ENCODE measurements at places on chromosomes 5 and 9.

GRCh38 chr5:94544875-94545547 lies 73.4 kb downstream of the KIAA0825 start:
- DNase-seq, result no peak

GRCh38 chr5:32713361-32713769 lies 2.2 kb downstream of the NPR3 start:
- DNase-seq, result peak; percentile 13

GRCh38 chr9:134724202-134724911 lies 82.8 kb downstream of the COL5A1 start:
- DNase-seq, result peak; percentile 46

GRCh38 chr5:129945028-129945427 lies 40.8 kb downstream of the CHSY3 start:
- peak; percentile 83 for DNase-seq

- peak; percentile 62 for DNase-seq
Observed at GRCh38 chr9:98811051-98811650, 3.7 kb downstream of the GALNT12 start.

DNA sequence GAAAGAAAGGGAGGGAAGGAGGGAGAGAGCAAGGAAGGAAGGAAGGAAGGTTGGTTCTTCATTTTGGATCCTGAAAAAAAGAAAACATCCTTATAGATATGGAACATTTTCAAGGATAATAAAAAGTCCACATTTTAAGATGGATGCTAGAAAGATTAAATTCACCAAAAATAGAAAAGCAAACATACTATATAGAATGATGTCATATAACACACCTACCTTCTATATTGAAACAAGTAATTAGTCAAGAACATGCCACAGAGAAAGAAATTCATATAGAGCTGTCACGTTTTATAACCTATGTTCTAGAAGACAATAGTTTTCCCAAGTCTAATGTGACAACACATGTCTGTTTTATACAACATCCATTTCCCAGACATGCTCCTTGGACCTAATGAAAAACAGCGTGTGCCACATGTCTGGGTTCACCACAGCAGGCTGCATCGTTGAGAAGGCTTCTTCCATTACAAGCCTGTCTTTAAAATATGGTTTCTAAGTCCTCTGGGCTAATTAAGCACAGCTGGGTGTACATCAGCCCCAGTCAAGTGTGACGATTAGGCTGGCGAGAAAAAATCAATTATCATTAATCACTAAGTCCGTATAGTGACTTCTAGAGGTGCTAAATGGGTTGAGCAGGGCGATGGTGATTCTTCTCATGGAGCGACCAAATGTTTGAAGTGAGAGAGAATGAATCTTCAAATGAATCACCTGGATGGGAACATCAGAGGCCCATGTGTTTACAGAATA lies 301.8 kb downstream of the TLE1 start:
- DNase-seq, result no peak

GRCh38 chr9:71924576-71924975 lies 13.1 kb downstream of the C9orf85 start:
- DNase-seq, result no peak

- no peak for DNase-seq
Observed at GRCh38 chr9:90821697-90822096, 20.1 kb downstream of the SYK start.

GRCh38 chr5:12780536-12780935 lies 876.3 kb upstream of the CTNND2 start:
- no peak for DNase-seq

- DNase-seq, result no peak
Observed at GRCh38 chr9:133359399-133360175, 3.2 kb downstream of the SURF2 start.

DNA sequence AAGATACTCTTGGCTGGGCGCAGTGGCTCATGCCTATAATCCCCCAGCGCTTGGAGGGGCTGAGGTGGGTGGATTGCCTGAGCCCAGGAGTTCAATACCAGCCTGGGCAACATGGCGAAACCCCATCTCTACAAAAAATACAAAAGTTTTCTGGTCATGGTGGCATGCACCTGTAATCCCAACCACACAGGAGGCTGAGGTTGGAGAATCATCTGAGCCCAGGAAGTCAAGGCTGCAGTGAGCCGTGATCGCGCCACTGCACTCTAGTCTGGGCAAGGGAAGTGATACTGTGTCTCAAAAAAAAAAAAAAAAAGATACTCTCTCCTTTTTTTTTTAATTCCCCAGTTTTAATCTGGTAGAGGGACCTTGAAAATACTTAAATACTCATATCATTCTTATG lies 15.0 kb downstream of the ANKRD33B start:
- no peak for DNase-seq

- peak; percentile 47 for DNase-seq
Observed at GRCh38 chr9:88011005-88011766, 36.9 kb upstream of the CDK20 start.

- DNase-seq, result no peak
Observed at GRCh38 chr9:105539452-105539851, 18.5 kb upstream of the FKTN start.

DNA sequence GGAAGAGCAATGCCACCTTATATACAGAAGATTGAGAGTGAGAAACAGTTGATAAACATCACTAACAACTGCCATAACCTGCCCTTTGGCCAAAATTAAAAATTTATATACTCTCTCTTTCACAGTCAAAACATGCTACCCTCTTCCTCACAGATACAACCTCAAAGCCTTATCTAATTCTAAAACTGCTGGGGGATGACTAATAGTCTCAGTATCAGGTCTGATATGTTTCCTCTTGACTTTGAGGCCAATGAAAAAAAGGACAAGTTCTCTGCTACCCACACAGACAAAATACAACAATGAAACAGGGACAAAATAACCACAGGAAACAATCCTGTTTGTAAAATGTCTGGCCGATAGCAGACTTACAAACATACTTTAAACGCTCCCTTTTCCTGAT lies 485.6 kb upstream of the NUDT12 start:
- no peak for DNase-seq

DNA sequence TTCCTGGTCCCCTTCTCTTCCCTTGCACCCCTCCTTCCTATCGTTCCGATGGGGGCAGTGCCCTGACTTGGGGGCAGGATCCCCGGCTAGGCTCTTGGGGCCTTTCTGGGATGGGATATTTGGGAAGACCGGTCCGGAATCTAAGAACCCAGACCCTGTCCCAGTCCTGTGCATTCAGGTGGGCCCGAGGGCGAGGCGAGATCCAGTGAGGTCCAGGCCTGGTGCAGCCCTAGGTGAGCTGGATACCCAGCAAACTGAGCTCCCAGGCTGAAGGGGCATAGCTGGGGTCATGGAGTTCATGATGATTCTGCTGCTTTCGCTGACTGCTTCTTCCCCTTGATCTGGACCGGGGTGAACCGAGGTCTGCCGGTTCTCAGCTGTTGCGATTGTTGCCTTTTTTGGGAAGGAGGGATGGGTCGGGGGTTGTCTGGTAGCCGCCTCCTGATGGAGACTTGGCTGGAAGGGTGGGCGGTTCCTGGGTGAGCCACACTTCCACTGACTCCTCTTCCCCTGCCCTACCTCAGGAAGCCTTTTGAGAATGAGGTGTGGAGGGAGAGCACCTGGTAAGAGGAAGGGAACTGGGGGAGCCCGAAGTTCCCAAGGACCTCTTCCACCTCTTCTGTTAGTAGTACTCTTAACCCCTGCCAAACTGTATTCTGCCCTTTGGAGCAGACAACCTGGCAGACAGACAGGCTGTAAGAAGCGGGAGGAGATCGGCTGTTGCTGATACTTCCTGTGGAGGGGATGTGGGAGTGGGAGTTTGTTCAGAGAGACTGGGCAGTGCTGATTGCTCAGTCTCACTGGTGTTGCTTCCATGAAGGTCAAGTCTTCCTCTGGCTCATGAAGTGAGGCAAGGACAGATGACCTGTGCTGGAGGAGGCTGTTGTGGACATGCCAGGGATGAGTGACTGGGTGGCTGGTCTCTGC lies 1.0 kb downstream of the LRRC8A start:
- peak; percentile 50 for DNase-seq

DNA sequence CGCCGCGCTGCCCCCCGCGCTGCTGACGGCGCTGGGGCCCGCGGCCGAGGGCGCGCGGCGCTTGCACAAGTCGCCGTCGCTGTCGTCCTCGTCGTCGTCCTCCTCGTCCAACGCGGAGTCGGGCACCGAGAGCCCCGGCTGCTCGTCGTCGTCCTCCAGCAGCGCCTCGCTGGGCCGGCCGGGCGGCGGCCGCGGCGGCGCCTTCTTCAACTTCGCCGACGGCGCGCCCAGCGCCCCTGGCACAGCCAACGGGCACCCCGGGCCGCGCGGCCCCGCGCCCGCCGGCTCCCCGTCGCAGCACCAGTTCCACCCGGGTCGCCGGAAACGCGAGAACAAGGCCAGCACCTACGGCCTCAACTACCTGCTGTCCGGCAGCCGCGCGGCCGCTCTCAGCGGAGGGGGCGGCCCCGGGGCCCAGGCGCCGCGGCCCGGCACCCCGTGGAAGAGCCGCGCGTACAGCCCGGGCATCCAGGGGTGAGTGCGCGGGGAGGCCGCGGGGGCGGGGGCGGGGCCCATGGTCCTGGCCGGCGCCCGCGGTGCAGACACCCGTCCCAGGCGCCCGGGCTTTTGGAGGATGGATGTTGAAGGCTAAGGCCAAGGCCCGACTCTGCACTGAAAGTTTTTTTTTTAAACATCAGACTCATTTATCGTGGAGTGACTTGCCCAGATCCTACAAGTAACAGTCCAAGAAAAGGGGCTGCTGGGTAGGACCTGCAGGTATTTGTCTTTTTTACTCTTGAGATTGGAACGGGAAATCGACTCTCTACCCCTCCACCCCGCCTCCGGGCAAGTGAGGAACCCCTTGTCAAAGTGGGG lies 1.2 kb downstream of the TENT4A start:
- peak; percentile 58 for DNase-seq

DNA sequence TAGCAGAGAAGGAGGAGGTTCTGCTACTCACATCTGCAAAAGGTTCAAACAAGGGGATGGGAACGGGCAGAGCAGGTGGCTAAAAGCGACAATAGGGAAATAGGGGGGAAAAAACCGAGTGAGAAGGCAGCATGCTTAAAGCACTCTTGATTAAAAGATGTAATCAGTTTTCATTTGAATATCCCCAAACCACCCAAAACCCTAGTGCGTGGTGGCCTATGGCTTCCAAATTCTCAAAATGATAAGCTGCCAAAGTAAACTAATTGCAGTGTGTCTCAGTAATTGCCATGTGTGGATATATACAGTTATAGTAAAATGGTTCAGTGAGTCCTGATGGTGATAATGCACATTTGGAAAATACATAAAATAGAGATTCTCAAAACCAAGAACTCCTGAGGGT lies 315.2 kb upstream of the RFX3 start:
- DNase-seq, result no peak

DNA sequence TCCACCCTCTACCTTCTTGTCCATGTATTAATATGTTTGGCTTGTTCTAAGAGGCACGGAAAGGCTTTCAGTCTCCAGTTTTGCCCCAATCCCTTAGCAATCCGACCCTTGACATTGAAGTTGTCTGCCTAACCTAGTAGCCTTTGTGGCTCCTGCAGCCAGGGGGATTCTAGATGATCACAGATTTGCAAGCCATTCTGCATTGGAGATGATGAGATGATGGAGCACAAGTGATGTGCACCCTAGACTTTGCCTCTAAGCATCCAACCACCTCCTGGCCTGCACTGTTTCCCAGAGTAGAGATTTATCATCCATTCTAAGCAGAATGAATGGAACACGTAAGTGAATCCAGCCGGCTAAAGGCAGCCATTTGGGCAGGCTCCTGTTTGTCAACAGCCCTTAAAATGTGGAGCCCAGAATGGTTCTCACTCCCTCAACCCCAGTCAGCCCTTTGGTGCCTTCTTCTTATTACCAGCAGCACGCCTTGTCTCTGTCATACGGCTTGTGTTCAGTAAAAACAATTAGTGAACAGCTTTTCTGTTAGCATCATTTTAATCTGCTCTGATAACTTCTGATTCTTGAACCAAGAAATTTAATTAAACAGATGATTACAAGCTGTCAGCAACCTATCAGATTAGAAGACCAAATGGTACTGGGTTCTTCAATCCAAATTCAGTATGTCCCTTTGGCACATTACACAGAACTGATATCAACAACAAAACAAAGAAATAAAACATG lies 5.7 kb upstream of the TRAF1 start:
- DNase-seq, result no peak

DNA sequence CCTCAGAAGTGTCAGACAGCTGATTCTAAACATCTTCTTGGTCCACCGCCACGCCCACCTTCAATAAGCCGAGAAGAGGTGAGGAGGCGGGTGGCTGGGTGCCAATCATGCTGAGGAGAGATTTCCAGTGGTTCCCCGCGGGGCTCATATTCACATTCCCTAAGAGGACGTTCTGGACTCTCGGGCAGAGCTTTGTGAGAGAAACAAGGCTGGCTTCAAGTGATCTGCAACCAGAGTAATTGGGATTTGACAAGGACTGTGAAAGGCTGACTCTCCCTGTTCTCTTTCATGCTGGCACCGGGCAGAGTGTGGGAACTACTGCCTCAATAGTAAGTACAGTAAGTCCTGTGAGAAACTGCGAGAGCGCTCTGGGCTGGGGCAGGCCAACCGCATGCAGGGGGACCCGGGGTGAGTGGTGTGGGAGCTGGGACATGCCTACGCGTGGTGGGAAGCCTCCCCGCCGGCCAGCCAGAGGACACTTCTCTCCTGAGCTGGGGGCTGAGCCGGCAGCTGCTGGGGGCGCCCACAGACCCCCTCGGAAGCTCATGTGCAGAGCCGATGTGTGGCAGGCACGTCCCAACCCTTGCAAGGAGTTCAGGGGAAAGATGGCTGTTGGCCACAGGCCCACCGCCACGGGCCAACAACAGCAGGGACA lies 110.9 kb downstream of the LIFR start:
- DNase-seq, result peak; percentile 39

DNA sequence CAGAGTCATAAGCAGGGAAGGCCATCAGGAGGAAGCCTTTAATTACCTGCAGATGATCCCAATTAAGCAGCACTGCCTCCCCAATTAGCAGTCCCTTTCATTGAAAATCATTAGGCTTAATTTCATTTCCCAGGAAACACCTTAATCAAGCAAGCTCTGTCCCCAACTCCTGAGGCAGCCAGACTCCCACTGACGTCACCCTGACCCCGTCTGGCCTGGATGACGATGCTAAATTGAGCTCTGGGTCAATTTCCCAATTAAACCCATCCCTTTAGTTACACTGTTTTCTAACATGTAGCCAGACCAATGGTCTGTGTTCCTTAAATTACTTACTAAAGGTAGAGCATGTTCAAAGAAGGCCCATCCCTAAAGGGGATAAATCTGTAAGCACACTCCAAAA lies 84.0 kb upstream of the SPOCK1 start:
- no peak for DNase-seq

- peak; percentile 19 for DNase-seq
Observed at GRCh38 chr9:84652496-84653120, 16.9 kb upstream of the NTRK2 start.

GRCh38 chr5:66945389-66946349 lies 250.9 kb downstream of the CD180 start:
- DNase-seq, result peak; percentile 5

DNA sequence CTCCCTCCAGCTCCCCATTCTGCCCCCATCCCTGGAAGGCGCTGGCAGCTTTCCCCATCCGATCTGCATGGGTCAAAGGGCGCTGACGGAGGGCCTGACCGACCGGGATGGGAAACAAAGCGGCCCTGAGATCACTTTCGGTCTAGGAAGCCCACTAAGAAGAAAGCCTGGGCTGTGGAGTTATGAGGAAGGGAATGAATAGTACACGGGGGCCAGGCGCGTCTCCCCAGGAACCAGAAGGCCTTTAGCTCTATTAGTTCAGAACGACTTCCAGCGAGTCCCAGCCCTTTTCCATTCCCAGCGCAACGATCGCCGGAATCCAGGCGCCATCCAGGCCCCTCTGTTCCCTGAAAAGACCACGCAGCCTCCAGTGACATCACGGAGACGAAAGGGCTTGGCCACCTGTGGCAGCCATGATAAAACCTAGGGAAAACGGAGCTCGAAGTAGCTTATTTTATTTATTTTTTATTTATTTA lies 70.1 kb upstream of the CCDC180 start:
- peak; percentile 7 for DNase-seq

All from astrocyte of the hippocampus (primary cell).